ENCODE measurements at places on chromosomes 6 and 20.

- DNase-seq, result no peak
These were observed 874.2 kb downstream of the TFAP2A start for GRCh38 chr6:9540534-9541126.

DNA sequence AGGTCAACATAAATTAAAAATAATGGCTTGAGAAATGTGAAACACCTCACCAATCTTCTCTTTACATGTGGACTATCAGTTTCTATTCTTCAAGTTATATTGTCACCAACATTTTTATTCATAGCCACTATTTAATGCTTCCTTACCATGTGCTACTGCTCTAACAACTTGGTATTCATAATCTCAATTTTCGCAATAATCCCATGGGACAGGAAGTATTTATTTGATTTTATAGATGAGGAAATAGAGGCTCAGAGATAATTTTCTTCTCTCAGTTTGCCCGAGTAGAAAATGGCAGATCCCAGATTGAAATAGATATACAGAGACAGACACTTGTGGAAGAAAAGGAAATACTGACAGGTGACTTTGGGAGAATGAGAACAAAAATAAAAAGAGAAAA, 66.6 kb downstream of the FAM83B start:
- DNase-seq, result no peak

DNA sequence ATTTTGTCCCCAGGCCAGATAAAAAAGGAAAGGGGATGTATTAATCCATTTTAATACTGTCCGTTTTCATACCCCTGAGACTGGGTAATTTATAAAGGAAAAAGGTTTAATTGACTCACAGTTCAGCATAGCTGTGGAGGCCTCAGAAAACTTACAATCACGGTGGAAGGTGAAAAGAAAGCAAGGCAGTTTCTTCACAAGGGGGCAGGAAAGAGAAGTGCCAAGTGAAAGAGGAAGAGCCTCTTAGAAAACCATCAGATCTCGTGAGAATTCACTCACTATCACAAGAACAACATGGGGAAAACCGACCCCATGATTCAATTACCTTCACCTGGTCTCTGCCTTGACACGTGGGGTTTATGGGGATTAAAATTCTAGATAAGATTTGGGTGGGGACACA, 152.5 kb downstream of the IBTK start:
- no peak for DNase-seq

DNA sequence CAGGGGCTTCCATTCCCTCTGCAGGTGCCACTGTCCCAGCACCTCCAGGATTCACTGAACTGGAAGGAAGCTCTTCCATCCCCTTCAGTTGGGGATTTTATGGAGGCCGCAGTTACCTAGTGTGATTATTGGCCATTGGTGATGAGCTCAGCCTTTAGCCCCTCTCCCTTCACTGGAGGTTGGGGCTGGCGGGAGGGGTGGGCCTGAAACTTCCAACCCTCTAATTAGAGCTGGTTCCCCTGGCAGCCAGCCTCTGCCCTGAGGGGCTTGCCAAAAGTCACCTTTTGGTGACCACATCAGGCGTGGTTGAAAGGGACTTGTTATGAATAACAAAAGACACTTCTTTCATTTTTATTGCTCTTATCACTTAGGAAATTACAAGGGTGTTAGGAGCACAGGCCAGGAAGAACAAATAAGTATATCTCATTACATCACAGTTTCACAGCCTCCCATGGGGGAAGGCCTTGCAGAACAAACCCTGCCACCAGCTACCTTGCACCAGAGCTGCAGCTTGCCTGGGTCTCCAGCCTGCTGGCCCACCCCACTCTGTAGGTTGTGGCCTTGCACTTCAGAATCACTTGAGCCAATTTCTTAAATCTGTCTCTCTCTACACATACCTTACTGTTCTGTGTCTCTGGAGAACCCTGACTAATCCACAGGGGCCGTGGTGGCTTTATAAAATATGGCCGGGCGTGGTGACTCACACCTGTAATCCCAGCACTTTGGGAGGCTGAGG, 5.0 kb downstream of the PYGB start:
- no peak for DNase-seq

DNA sequence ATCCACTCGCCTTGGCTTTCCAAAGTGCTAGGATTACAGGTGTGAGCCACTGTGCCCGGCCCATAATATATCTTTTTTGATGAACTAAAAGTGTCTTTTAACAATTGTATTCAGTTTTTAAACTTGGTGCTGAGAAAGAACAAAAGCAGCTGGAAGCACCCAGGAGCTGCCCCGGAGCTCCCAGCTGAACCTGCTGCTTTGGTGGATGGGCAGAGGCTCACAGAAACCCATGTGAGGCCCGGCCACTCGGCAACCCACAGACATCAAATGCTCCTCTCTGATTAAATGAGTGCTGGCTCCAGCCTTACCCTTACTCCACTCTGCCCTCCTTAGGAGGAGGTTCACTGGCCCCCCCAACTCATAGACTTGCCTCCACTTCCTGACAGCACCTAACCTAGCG, 59.4 kb upstream of the FRMD1 start:
- DNase-seq, result peak; percentile 17

DNA sequence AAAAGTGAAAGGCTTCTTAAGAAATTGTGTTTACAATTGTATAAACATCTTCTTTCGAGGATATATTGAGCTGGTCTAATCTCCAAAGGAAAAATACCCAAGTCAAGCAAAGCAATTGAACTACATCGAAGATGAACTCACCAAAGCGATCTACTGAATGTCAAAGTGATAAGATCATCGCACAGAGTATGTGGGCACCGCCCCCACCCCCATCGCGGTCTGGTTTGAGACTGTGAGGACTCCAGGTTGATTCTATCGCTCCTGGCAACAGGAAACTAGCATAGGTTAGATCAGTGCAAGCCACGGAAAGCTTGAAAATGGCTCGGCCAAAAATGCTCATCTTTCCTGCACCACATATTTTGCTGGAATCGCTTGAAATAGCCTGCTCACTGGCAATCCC, 133.2 kb upstream of the RPS6KA2 start:
- no peak for DNase-seq

GRCh38 chr6:90610751-90611542, 24.1 kb upstream of the MAP3K7 start:
- DNase-seq, result no peak

DNA sequence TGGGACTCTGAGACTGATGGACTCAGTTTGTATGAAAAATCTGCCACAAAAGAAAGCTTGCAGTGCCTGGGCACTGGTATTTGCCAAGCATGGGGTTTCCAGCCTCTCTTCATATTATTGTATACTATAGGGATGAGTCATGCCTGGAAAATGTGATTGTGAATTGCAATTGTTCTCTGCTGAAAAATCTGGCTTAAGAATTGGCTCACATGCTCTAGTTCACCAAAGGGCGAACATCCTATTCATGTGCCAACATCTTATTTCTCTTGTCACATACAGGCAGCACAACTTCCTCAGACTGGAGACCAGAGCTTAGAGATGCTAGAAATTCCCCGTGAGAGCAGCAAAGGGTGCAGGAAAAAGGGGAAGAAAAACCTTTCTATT, 103.6 kb upstream of the KCNK16 start:
- DNase-seq, result no peak

All from liver (tissue), 10 donors.